Renal cortical epithelial cell (primary cell): ENCODE measurements at places on chromosomes 16 and 17.
A peak's percentile ranks its signal among the peaks of the same experiment; 100 is the strongest.

GRCh38 chr16:71645450-71645849, 19.5 kb downstream of the MARVELD3 start:
- DNase-seq = peak; percentile 18

DNA sequence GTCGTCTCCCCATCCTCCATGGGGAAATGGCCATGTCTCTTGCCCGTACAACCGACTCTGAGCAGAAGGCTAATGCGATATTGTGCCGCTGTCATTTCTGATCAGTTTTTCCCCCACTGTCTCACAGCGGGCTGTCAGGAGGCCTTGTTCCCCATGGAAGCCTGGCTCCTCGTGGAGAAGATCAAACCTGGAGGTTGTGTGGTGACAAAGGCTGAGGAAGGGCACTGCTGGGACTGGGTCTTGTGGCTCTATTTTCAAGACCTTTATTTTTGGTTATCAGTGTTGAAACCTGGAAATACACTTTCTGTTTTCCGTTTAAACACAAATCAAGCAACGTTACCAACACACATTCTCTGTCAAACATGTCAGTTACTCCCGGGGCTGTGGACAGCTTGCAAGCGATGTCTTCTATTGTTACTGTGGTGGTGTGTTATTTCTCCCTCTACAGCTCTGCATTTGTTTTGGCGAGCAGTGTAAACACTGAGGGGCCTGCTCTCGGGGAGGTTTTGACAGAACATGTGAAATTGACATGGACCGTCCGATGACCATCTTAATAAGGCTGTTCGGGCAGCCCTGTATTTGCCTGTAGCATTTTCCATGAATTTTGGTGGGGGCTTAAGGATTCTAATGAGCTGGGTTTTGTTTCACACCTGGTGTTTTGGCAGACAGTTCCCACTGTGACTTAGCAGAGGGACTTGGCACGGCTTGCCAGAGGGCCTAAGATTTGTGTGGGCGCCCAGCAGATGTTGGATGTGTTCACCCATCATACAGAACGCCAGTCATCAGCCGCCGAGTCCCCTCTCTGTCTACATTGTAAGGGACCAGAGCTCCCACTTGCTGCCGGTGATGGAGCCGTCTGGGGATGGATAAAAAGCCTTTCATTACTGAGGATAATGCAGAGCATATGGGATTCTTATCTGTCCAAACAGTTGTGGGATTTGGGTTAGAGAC, 12.5 kb downstream of the RBFOX1 start:
- DNase-seq = no peak

DNA sequence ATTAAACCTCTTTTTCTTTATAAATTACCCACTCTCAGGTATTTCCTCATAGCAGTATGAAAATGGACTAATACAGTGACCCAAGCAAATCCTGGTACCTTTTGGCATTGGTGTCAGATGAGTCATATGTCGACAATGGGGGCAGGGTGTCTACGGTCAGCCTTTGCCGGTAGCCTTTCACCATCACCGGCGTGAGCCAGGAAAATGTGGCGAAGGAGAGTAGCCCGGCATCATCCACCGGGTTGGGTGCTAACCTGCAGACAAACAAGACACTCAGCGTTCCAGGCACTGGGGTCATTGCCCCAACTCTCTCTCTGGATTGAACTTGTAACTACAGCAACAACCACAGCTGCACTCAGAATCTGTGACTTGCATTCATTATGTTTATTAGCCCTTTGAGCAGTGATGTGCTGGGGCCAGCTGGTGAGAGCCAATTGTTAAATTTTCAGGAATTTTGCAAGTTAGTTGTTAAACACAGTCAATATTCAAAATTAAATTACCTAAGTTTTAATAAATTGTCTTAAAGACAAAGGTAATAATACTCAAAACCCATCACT, 11.9 kb downstream of the ABCC12 start:
- peak; percentile 45 for DNase-seq

DNA sequence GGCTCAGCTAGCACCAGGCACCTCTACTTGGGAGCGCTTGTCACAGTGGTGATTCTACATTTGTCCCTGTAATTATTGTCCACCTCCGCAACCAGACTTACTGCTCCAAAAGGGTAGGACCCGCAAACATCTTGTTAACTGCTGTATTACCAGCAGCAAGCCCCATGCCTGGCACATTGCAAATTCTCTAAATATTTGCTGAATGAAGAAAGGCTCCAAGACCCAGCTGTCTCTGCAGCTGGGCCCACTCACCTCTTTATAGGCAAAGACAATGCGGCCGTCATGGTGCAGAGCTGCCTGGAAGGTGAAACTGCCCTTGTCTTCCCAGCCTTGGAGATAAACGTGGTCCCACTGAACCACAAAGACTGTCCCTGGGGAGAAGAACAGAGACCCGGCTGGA, 44.3 kb downstream of the PLXDC1 start:
- no peak for DNase-seq

- no peak for DNase-seq
Observed at GRCh38 chr16:28876019-28876659, 2.1 kb upstream of the ATP2A1 start.

GRCh38 chr16:80899809-80900592, 95.6 kb upstream of the CDYL2 start:
- DNase-seq = no peak

DNA sequence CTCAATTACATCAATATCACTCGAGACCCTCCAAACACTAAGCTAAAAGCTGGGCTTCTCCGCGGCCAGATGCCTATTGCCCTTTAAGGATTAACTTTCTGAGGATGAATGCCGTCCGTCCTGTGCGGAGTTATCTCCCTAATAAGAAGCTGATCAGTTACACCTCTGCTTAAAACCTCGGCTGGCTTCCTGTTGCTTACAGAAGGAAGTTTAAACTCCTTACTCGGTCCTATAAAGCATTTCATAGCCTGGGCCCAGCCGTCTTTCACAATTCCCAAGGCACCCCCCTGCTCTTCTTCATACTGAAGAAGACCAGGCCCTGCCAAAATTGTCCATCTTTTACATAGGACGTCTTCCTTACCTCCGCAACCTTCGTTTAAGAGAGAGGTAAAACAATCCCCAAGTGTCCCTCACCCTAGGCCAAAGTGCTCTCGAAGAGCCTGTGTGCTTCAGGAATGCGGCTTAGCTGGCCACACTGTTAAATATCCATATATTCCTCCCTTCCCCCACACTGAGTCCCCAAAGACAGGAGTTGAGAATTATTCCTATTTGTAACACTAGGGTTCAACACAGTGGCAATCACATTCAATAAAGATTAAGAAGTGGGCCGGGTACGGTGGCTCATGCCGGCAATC, 112.6 kb upstream of the IRX5 start:
- DNase-seq = no peak

DNA sequence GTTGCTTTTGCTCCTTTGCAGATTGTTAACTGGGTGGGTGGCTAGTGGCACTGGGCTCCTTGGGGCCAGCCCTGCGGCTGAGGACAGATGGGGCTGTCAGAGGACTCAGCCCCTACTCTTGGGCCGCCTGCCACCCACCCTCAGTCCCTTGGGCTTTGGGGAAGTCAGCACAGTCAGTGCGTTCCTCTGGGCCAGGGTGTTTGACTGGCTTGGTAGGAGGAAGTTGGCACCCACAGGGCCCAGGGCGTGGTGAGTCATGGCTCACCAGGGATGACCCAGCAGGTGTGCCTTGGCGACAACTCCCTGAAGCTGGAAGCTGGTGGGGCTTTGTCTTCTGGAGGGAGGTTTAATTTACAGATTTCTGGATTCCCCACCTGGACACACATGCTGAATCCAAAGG, 32.4 kb downstream of the HAPSTR1 start:
- DNase-seq = peak; percentile 51

- DNase-seq = no peak
Observed at GRCh38 chr17:72667096-72668063, 425.1 kb downstream of the SLC39A11 start.

- no peak for DNase-seq
Observed at GRCh38 chr17:35936063-35936462, 5.5 kb upstream of the RDM1 start.

GRCh38 chr17:7292194-7292593, 2.2 kb downstream of the YBX2 start:
- no peak for DNase-seq

DNA sequence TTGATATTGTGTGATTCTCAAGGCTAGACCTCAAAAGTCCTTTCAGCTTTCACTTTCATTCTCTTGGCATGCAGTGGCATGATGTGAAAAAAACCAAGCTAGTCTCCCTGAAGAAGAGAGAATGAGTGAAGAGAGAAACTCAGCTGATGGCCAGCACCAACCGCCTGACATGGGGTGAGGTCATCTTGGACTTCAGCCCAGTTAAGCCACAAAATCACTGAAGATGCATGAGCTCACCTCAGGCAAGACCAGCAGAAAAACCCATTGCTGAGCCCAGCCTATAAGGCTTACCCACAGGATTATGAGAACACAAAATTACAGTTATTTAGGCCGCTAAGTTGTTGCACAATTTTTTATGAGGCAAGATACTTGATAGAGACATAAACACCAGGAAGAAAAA, 496.5 kb downstream of the TOX3 start:
- peak; percentile 85 for DNase-seq

DNA sequence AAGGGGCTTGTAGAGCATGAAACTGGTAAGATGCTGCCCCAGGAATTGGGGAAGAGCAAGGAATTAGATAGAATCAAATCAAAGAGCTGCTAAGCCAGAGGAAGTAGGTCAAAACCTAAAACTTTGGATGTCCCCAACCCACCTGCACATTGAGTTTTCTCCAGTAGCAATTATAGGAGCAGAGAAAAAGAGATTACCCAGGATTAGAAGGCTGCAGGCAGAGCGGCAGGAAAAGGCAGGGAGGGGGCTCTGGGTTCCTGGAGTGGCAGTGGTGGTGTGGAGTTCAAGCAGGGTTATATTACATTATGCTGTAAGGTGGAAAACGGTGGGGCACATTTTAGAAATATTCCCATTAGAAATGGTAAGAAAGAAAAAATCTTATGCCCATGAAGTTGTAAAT, 68.3 kb downstream of the KSR1 start:
- no peak for DNase-seq

- no peak for DNase-seq
Observed at GRCh38 chr17:81528651-81529436, 667 bp downstream of the FSCN2 start.

DNA sequence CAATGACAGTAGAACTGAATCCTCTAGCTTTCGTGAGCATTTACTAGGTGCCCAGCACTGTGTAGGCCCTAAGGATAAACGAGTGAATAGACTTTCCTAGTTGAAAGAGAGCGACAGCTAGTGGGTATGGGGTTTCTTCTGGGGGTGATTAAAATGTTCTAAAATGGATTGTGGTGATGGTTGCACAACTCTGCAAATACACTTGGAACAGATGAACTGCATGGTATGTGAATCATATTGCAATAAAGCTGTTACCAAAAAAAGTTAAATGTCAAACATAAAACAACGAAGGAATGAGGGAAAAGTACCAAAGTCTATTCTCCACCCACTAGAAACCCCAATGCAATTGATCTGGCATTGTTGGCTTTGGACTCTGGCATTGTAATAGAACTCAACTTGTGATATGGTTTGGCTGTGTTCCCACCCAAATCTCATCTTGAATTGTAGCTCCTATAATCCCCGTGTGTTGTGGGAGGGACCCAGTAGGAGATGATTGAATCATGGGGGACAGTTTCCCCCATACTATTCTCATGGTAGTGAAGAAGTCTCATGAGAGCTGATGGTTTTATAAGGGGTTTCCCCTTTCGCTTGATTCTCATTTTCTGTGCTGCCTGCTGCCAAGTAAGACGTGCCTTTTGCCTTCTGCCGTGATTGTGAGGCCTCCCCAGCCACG, 70.5 kb downstream of the MARF1 start:
- DNase-seq = peak; percentile 41

DNA sequence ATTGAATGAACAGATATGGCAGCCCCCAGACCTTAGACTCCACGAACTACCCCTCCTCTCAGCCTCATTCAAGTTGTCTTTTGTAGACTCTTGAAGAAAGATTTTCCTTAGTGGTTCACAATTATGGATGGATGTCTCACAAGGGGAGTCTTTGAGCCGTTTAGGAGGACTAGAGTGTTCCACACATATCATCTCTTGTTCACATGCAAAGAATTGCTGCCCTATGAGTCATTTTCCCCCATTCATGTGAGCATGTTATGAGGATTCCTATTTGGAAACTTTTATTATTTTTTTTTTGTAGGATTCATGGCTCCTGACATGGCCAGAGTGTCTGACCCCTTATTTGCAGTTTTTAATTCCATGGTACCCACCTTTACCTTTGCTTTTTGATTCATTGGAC, 237.1 kb downstream of the SHISA9 start:
- DNase-seq = peak; percentile 18

DNA sequence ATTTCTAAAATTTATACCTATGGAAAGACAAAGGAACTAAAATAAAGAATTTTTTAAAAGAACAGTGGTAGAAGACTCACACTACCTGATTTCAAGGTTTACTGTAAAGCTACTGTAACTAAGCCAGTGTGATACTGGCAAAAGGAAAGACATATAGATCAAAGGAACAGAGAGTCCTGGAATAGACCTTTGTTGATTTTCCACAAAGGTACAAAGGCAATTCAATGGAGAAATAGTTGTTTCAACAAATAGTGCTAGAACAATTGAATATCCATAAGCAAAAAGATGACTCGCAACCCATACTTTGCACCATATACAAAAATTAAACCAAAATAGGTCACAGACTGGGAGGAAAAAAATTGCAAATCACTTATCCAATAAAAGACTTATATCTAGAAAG, 36.7 kb downstream of the MYH10 start:
- no peak for DNase-seq

- peak; percentile 95 for DNase-seq
Observed at GRCh38 chr16:31700530-31701388, 172.8 kb upstream of the ZNF267 start.

- DNase-seq = no peak
Observed at GRCh38 chr17:73280191-73280590, 18.5 kb upstream of the CPSF4L start.

- DNase-seq = no peak
Observed at GRCh38 chr16:2331199-2331930, 9.2 kb downstream of the ABCA3 start.

GRCh38 chr17:50763716-50764475, 3.4 kb downstream of the ANKRD40CL start:
- DNase-seq = no peak

GRCh38 chr17:48238933-48239602, 131.5 kb downstream of the SNX11 start:
- DNase-seq = no peak

GRCh38 chr17:38421871-38422827, 6.1 kb upstream of the ARHGAP23 start:
- DNase-seq = no peak

DNA sequence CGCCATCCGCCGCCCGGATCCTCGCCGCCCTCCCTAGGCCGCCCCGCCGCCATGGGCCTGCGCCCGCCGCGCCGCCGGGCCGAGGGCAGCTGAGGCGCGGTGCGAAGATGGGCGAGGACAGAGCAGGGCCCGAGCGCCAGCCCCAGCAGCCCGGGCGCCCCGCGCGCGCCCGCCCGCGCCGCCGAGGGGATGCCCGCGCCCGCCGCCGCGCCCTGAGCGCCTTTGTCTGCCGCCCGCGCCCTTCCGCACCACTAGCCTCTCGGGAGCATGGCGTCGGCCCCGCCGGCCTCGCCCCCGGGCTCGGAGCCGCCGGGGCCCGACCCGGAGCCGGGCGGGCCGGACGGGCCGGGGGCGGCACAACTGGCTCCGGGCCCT, 278 bp downstream of the RAB11FIP3 start:
- no peak for DNase-seq

- no peak for DNase-seq
Observed at GRCh38 chr16:88781140-88782077, 3.6 kb downstream of the PIEZO1 start.
